ENCODE measurements at places on chromosomes 5 and 9. TPM values are rescaled to one million over a fixed set of nuclear protein-coding genes. Genes with fewer than 3 reads are reported as not detected.

GRCh38 chr9:112747094-112747493, 3.5 kb upstream of the SNX30 start:
- DNase-seq, result no peak

- DNase-seq, result no peak
These were observed 32.2 kb downstream of the APTX start for GRCh38 chr9:32969270-32969669.

DNA sequence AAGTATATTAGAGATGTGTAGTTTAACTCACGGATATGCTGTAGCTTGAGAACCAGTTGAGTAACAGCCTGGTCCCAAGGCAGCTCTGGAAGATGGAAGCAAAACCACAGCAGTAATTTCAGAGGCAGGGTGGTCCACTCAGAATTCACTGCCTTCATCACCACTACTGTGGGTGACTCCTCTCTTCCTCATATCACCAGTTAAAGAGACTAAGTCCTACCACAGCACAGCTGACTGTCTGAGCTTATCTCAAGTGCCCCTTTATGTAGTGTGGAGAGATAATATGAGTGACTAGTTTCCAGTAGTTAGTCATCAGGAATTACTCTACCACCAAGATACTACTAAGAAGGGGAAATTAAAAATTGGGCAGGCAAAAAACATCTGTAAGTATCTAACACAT, 1571.2 kb upstream of the C9orf72 start:
- DNase-seq, result no peak

DNA sequence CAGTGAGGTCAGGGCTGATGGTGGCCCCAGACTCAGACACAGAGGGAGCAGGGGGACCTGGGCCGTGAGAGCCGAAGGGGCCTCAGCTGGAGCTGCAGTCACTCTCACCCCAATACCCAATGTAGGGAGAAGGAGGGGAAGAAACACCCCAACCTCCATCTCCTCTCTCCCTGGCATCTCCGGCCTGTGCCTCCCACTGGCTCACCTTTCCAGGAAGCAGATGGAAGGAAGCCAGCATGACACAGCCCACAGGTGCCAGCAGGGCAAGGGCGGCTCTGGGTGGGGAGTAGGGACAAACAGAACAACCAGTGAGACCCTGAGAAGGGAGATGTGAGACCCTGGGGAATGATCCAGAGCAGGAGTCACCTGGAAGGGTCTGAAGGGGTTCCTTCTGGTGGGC, 3.0 kb upstream of the CRB2 start:
- no peak for DNase-seq

GRCh38 chr5:79759436-79759835, 69.8 kb downstream of the CMYA5 start:
- no peak for DNase-seq

GRCh38 chr5:81105261-81105877, 127.8 kb upstream of the CKMT2 start:
- DNase-seq, result no peak

DNA sequence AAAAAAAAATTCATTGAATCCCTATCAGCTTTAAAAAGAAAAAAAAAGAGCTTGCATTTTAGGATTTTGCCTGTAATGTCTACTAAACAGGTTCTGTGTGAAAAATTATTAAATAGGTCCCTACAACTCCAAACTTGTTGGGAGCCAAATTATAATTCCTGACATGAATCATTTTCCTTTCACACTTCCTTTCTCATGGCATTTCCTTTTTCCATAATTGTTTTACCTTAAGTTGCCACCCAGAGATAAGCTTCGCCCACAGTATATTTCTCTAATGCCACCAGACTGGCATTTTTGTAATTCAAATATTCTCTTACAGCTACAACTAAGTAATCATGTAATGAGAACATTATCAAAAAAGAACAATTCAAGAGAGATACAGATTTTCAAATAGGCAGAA, 348.8 kb downstream of the EFNA5 start:
- DNase-seq, result no peak

DNA sequence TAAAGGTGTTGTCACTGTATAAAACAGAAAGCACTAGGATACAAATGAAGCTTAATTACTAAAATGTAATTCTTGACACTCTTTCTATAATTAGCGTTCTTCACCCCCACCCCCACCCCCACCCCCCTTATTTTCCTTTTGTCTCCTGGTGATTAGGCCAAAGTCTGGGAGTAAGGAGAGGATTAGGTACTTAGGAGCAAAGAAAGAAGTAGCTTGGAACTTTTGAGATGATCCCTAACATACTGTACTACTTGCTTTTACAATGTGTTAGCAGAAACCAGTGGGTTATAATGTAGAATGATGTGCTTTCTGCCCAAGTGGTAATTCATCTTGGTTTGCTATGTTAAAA, 43.8 kb downstream of the NDFIP1 start:
- no peak for DNase-seq

DNA sequence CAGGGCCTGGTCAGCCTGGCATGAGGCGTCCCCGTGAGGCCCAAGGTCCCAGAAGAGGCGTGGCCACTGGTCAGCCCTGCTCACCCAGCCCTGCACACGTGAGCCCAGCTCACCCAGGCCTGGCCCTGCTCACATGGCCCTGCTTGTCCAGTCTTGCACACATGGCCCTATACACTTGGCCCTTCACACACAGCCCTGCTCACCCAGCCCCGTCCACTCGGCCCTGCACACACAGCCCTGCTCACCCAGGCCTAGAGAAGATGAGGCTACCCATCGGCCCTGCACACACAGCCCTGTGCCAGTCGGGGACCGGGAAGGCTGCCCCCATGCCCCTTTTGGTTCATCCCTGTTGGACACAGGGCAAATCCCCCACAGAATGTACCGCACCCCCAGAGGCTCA, 28.4 kb downstream of the ZDHHC11B start:
- no peak for DNase-seq

- no peak for DNase-seq
These were observed 3.1 kb upstream of the FCN2 start for GRCh38 chr9:134877541-134877940.

DNA sequence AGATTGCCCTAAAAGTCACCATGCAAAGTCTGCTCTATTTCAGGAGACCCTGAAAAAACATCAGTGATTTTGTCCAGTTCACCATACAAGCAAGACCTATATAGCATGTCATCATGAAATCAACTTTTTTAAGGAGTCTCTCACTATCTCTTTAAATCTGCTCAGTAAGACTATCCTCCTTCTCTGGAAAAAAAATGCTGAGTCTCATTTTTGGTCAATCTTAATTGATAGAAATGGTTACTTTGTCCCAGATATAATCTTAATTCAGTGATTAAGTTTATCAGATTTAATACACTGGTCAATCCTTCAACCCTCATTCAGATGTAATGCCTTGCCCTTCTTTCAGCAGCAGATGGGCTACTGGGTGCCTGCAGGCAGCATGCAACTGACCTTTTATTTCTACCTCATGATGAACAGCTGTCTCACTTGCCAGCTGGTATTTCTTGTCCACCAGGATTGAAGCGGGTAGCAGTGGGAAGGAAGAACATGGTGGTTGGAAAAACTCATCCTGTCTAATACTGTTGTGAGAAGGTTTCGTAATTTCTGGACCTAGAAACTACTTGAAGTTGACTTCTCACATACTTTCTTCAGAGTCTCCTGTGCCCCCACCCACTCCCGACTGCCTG, 375.3 kb downstream of the DNAH5 start:
- DNase-seq, result no peak

- no peak for DNase-seq
These were observed 196.4 kb upstream of the MSX2 start for GRCh38 chr5:174527916-174528540.

DNA sequence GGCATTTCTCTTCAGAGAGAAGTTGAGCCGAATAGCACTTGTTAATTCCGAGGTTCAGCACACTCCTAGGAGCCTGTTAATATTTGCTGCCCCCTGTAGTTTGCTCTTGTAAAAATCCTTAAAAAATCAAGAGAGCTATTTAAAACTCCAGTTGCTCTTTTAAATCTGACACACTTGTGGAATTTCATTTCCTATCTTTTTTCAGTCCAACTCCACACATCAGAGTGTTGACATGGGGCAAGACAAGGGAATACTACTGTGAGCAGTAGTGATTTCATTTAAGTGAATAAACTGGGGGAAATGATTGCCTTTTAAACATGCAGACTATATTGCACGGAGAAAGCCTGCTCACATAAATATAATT, 1096.3 kb upstream of the DMAC1 start:
- DNase-seq, result no peak

GRCh38 chr9:89623925-89624420, 19.2 kb downstream of the GADD45G start:
- no peak for DNase-seq

- no peak for DNase-seq
These were observed 1090.1 kb downstream of the CDH9 start for GRCh38 chr5:25948278-25948677.

GRCh38 chr9:99147177-99147576, 42.3 kb downstream of the TGFBR1 start:
- DNase-seq, result no peak

- DNase-seq, result no peak
These were observed 370.3 kb downstream of the ARHGEF28 start for GRCh38 chr5:73996151-73996755.

- DNase-seq, result no peak
These were observed 16.8 kb downstream of the TLR4 start for GRCh38 chr9:117720987-117721386.

DNA sequence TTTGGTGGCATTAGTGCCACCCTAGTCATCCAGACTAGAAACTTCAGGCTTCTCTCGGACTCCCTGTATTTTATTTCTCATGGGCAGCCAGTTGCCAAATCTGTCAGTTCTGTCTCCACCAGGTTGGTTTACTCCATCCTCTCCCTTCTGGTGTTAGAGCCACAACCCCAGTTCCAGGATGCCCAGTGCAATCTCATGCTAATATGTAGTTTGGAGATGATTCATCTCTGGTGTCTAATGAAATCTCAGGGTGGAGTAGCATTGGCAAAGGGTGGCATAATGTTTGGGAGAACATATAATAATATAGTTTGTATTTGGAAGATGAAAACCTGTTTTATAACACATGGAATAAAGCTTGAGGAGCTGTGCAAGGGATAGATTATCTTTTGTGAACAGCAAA, 30.2 kb downstream of the SLC46A2 start:
- DNase-seq, result no peak

DNA sequence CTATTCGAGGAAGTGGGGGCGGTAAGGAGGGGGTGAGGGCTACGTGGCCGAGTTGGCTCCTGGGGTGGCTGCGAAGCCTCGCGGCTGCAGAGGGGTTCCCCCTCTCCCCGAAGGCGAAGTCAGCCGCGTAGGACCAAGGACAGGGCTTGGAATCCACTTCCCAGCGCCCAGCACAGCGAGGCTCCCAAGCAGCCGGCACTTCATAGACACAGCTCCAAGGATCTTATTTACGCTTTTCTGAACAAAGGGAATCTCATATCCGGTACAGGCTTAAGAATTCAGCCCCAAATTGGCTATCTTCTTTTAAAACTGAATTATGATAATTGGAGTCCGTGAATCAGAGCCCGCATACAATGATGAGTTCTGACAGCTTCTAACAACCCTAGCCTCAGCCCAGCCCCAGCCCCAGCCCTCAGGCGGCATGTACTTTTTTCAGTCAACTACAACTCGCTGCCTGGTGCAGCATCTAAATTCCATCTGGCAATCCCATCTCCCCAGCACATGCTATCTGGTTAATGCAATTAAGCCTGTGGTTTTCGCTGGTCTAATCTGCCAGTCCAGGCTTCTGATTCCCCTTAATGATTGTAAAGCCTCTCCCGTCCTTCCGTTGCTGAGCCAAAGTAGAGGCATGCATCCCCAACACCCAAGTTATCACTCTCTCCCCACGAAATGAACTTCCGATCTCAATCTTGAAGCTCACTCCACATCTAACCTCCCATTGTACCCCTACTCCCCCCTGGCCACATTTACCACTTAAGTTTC, 1.0 kb downstream of the ELAVL2 start:
- DNase-seq, result no peak

DNA sequence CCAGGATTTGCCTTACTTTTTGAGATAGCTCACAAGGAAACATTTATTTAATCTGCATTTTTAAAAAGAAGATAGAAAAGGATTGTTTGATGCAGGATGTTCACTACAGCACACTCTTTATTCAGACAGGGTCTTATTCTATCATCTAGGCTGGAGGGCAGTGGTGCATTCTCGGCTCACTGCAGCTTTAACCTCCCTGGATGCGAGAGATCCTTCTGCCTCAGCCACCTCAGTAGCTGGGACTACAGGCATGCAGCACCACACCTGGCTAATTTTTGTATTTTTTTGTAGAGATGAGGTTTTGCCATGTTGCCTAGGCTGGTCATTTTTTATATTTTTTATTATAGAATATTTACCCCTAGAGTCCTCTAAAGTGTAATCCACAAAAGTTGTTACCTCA, 221.4 kb downstream of the MCTP1 start:
- no peak for DNase-seq

CDC20B gene
- not detected for polyA plus RNA-seq

CCNJL gene
- not detected for polyA plus RNA-seq

SHOC1 gene
- polyA plus RNA-seq, result not detected

Data from CD8-positive, alpha-beta memory T cell (primary cell).